Activated T-cell treated with anti-CD3 and anti-CD28 coated beads for 1 hour (primary cell): ENCODE measurements at places on chromosomes 2 and 18.

GRCh38 chr2:74847070-74847858, 13.3 kb downstream of the HK2 start:
- DNase-seq = no peak

GRCh38 chr2:86225581-86225980, 26.3 kb downstream of the MRPL35 start:
- peak; percentile 31 for DNase-seq

DNA sequence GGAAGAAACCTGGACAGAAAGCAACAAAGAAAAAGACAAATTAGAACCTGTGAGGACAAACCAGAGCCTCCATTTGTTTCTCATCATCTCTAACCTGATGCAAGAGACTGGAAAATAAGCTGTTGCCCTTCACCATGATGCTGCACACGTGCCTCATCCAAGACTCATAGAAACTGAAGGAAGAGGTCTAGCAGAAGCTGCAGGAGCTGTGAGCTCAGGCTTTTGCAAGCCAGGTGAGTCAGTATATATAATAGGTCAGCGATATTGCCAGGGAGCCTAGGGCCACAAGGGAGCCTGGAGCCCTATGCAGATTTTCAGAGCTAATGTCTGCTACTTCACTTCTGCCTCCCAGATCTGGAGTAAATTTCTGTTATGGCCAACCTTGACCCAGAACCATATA, 163.1 kb downstream of the LNPK start:
- no peak for DNase-seq

- DNase-seq = no peak
Measured at GRCh38 chr2:178273787-178274360, 79.6 kb downstream of the OSBPL6 start.

GRCh38 chr2:174512345-174512744, 25.5 kb upstream of the GPR155 start:
- DNase-seq = no peak

DNA sequence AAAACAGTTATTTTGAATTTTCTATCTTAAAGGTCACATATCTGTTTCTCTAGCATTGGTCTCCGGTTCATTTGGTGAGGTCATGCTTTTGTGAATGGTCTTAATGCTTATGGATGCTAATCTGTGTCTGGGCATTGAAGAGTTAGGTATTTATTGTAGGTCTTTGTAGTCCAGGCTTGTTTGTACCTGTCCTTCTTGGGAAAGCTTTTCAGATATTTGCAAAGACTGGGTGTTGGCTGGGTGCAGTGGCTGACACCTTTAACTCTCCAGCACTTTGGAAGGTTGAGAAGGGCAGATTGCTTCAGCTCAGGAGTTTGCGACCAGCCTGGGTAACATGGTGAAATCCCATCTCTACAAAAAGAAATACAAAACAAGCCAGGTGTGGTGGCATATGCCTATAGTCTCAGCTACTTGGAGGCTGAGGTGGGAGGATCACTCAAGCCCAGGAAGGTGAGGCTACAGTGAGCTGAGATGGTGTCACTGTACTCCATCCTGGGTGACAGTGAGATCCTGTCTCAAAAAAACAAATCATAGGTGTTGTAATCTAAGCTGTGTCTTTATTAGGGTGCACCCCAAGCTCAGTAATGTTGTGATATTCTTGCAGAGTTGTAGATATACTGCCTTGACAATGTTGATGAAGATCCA, 82.3 kb downstream of the FAM117B start:
- DNase-seq = no peak

DNA sequence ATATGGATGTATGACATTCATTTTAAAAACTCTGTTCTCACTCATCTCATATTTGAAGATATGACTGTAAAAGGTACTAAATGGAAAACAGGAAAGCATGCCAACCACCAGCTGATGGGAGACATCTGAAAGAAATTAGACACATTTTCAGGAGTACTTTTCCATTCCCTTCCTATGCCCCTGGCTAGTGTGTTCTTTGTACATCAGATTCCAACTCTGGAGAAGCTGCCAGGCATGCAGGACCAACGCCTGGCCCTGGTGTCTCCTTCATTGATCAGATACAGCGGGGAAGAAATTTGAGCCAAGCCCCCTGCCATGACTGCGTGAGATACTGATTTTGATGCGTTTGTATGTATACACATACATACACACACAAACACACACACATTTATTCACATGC, 599.0 kb upstream of the SYT4 start:
- no peak for DNase-seq

- no peak for DNase-seq
Measured at GRCh38 chr18:46596119-46596518, 60.9 kb downstream of the LOXHD1 start.

DNA sequence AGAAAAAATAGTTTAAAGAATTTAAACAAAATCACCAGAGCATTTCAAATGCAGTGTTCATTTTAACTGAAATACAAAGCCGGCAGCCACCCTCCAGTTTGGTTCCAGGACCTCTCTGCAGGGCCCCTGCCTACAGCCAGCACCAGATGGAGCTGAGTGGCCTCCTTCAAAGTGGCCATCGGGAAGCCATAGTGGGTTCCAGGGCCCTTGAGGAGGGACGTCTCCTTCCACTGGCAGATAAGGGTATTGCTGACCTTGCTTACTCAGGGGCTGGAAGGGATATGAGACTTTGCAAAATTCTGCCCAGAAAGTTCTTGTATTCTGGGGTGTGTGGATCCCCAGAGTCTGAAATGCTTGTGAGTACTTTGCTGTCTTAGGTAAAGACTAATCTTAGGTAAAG, 205.2 kb upstream of the APCDD1 start:
- DNase-seq = no peak

GRCh38 chr18:63551769-63552168, 9.6 kb downstream of the SERPINB12 start:
- no peak for DNase-seq

GRCh38 chr2:233075966-233076339, 15.8 kb downstream of the INPP5D start:
- no peak for DNase-seq

GRCh38 chr2:217798191-217798590, 204.6 kb downstream of the TNS1 start:
- no peak for DNase-seq

DNA sequence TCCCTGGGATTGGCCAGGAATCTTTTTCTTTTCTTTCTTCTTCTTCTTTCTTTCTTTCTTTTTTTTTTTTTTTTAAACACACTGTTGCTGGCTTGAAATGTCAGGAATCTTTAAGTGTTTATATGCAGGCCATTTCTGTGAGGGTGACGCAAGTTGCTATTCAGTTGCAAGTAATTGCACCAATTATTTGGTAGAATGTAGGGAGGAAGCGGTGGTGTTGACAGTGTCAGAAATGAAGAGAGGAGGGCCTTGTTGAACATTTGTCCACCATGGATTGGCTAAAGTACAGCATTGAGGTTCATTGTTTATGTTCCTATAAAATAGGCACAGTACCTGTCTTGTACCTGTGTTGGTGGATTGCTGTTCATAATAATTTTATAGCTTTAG, 6.5 kb downstream of the RPIA start:
- no peak for DNase-seq

DNA sequence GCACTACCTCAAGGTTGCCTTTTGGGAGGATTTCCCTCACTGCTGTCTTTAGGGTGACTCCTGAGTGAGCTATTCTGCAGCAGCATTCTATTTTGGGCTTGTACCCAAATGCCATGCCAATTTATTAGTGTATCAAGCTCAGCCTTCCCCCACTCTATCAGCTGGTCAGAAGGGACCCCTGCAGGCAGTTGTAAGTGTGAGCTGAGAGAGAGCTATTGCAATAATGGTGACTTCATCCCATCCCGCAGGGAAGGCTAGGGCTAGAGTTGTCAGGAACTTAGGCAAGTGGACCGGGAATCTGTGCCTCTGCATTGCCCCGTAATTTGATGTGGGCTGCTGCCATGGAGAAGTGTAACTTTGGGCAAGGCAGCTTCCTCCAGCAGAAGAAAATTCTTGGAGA, 1.8 kb upstream of the CRYGB start:
- DNase-seq = no peak

GRCh38 chr2:38108907-38109731, 33.2 kb upstream of the CYP1B1 start:
- DNase-seq = no peak

GRCh38 chr18:36536426-36536825, 238.9 kb downstream of the FHOD3 start:
- no peak for DNase-seq

DNA sequence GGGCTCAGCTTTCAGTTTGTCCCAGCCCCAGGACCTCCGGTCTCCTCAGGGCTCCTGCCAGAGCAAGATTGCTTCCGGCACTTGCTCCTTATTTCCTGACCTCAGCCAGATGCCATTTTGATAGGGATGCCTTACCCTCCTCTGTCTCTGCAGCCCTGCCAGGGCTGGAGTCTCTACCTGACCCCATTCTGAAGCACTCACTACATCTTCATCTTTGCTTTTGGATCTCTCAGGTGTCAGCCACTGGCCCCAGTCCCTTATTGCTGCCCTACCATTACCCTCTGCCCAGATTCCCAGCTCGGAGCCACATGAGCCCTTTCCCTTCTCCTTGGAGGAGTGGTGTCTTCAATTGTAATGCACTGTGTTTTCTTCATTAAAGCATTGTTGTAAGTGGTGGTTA, 17.1 kb downstream of the OSBPL6 start:
- no peak for DNase-seq

GRCh38 chr2:239029958-239030357, 182.1 kb downstream of the TWIST2 start:
- no peak for DNase-seq

GRCh38 chr2:123245156-123245555, 779.9 kb upstream of the CNTNAP5 start:
- DNase-seq = no peak

DNA sequence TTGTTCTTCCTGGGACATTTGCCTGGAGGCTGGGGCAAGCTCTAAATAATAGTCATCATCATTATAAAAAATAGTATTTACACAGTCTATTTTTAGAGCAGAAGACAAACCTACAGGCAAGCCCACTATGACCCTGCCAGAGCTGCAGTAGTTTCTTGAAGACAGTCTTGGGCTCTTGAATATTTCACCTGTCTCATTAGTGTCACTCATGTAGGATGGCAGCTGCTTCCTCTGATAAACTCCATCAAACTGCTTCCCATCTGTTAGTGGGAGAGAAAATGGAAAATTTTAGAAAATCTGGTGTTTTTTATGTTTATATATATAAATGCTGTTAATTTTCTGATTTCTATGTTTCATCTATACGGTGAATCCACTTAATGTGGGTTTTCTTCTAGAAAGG, 8.5 kb upstream of the CYRIA start:
- no peak for DNase-seq

DNA sequence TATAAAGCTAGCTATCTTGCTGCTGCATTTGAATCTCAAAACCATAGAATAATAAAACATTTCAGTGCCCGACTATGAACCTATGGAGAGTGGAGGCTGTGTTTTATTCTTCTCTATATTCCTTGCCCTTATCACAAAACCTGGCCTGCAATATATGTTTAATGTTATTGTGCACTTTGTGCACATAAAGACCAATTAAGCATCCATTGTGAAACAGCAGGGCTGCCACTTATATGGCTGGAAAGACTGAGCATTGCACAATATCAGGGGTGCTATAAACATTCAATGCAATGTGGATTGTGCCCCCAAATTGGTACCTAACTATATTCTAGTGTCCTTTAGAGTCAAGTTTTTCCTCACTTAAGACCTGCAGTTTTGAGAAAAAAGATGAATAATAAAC, 83.2 kb downstream of the RDH14 start:
- DNase-seq = no peak

DNA sequence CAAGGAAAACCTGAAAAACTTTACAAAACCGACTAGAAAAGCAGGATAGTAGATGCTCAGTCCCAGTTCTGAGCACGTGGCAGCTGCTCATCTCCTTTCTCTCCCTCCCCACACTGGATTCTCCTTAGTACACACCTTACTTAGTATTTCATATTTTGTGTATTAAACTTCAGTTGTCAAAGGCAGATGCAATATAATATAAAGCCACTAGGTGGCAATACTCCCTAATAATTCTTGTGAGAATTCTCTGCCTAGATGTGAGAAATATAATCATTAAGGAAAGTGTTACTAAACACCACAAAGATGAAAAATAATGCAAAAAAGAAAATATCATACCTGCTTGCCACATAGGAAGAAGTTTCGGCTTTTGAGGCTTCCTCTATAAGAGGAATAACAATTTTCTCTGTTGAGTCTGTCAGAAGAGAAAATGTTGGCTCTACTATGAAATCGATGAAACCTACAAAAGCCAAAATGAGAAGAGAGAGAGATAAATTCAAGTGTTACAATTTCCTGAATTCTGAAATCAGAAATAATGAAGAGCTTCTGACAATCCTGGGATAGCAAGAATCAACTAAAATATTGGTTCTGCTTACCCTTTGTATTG, 200.6 kb downstream of the PPP1R1C start:
- DNase-seq = no peak

- peak; percentile 39 for DNase-seq
Measured at GRCh38 chr18:12911025-12911928, 27.2 kb upstream of the PTPN2 start.

- no peak for DNase-seq
Measured at GRCh38 chr2:13106302-13106701, 389.6 kb downstream of the TRIB2 start.

DNA sequence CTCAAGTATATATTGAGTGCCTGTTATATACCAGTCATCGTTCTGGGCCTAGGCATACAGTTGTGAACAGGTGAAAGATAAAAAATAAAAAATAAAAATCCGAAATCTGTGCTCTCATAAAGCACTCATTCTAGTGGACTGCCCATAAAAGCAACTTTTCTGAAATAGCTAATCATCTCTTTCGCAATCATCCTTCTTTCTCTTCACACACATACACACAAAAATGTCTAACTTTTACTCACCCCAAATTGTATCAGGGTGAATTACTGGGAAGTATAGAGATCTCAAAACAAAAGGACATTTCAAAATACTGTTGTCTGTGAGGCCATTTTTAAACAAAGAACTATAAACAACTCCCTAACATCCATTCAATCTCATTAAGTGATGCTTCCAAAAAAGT, 29.6 kb upstream of the ORC2 start:
- no peak for DNase-seq

DNA sequence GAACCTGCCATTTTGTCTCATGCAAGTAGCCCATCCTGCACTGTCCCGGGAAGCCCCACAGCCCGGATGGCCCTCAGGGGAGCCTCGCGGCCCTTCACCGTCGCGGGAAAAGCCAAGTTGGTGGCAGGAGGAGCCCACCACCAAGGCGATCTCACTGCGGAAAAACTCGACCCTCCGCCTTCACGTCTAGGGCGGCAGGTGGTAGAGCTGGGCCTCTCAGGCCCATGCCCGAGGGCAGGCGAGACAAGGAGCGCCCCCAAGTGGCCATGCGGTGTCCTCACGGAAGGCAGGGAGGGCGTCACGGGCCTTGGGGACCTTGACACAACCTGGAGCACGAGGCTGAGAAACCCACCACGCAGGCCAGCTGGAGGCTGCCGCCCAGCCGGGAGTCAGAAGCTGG, 34.8 kb upstream of the SKA1 start:
- DNase-seq = no peak

- no peak for DNase-seq
Measured at GRCh38 chr2:228983700-228984099, 287.4 kb downstream of the PID1 start.

DNA sequence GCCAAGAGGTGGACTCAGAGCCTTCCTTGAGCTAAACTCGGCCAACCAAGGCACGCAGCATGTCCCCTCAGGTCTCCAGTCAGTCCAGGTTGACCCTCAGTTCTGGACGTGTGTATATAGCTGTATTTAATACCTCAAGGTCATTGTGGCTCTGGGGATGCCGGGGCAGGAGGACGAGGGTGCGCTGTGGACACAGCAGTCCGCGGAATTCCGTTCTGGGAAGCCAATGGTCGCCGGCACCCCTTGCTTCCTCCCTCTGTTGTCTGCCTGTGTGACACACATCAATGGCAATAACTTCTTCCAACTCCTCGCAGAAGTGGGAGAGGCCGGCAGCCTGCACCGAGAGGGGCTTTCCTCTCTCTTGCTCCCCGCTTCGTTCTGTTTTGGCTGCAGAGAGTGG, 27.7 kb downstream of the LBH start:
- no peak for DNase-seq
